ENCODE measurements at places on chromosomes 11 and 22.
A peak's percentile ranks its signal among the peaks of the same experiment; 100 is the strongest.

- DNase-seq: no peak
Observed at GRCh38 chr11:61061081-61061826, 41.0 kb upstream of the CD5 start.

DNA sequence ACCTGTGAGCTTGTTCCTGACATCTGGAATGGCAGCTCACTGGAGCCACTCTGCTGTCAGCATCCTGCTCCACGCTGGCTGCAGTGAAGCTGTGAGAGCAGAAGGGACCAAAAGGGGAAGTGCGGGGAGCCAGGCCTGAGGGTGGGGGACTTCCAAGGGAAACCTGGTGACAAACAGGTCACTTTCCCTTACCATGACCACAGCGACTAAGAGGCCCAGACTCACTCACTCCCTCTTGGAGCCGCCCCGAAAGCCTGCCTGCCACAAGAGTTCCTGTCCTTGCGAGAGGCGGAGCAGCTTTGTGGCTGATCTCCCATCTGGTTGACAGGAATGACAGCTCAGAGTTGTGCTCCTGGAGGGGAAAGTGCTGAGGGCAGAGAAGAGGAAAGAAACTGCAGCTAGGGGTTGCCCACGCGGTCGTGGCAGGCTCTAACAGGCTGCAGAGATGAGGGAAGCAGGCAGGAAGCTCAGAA is 183.8 kb upstream of the NTM start:
- DNase-seq: no peak

DNA sequence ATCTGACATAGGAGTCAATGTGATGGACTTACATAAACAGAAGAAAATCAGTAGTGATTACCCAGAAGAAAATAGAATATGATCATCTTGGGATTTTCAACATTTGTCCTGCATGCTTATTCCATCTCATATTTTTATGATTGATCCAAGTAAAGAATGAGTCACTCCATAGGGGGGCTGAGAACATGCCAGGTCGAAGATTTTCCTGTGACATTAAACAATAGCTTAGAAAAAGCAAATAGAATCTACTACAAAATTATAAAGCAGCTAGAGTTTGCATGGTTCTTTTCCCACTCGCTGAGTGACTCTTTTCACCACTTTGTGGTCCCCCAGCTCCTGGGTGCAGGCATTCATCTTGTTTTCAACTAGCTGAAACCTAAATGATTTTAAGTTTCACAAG is 56.3 kb downstream of the DDI1 start:
- no peak for DNase-seq

GRCh38 chr22:32539631-32540421 is 65.2 kb downstream of the FBXO7 start:
- DNase-seq: no peak

DNA sequence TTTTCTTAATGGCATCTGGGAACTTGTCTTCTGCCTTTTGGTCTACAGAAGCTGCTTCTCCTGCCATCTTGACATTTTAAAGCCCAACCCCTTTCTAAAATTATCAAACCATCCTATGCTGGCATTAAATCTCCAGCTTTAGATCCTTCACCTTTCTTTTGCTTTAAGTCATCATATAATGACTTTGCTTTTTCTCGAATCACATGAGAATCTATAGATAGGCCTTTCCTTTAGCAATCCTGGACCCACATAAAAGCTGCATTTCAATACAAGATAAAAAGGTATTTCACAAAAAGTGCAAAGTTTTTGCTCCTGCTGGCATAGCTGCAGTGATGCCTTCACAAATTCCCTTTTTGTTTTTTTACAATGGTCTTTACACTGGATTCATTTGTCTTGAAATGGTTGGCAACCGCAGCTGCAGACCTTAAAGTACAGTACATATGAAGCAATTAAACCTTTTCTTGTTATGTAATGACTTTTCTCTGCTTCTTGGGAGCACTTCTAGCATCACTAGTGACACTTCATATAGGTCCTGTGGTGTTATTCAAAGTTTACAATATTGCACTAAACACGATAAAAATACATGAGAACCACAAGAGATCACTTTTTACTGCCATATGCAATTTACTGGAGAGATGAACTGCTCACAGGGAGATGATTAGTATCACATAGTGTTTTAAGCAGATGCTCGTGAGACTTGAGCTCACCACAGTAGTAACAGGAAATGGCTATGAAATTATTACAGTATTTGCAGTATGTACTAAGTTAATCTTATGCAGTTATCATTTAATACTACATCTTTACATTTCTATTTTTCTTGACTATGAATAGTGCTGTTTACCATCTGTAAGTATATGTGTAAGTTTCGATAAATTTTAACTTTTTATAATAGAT is 41.6 kb downstream of the ACER3 start:
- DNase-seq: no peak

DNA sequence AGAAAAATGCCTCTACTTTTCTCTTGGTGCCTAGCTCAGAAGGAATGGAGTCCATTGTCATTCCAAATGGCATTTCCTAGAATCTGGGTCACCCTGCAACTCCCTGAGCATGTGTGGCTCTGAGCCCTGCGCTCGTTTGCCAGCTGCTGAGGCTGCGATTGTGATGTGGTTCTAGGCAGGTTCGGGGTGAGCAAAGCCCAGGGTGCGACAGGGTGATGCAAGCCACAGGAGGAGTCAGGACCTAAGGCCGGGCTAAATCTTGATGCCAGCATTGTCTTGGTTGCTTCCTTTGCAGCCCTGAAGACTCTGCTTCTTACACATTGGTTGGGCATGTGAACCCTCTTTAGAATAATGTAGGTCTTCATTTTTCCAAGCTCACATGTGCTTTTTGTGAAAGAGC is 131.0 kb downstream of the MORC2 start:
- DNase-seq: no peak

DNA sequence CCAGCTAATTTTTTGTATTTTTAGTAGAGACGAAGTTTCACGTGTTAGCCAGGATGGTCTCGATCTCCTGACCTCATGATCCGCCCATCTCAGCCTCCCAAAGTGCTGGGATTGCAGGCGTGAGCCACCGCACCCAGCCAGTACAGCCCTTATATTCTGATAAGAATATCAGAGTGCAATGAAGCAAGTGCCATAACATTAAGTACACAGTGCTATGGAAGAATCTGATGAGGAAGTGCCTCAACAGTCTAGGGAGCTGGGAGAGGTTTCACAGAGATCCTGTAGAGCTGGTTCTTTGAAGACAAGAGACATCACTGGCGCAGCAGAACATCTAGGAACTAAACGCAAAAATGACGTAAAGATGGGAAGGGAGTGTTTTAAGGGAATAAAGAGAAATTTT is 2.1 kb downstream of the RTCB start:
- DNase-seq: no peak

DNA sequence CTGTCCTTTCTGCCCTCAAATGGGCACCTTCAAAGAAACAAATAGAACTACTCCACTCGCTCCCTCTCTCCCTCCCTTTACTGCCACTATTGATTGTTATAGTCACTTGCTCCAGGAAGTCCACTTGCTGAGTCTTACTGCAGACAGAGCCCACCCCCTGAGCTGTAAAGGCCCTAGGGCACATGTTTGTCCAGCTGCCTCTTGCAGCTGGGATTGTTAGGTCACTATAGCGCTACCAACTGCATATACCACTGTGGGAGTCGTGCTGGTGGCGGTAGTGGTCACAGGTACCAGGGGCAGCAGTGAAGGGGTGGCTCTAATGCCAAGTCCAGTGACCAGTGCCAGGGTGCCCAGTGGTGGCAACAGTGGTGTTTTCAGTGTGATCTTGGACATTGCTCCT is 4.4 kb upstream of the SREBF2 start:
- DNase-seq: no peak

DNA sequence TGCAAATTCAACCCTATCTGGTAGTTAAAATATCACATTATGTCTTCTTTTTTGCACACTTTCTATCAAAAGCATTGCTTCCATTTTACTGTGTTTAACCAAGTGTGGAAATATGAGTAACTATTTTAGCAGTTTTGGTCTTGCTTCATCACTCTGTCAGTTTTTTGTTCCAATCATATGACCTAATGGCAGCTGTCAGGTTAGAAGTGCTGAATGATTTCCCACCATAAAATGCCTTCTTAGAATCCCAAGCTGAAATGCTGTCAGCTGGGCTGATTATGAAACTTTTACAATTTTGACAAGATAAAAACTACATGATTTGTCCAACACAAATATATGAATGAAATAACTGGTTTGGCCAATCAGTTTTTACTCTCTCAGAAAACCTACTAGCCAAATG is 1654.6 kb upstream of the RAG2 start:
- no peak for DNase-seq

GRCh38 chr11:15730995-15731385 is 616.3 kb downstream of the INSC start:
- no peak for DNase-seq

DNA sequence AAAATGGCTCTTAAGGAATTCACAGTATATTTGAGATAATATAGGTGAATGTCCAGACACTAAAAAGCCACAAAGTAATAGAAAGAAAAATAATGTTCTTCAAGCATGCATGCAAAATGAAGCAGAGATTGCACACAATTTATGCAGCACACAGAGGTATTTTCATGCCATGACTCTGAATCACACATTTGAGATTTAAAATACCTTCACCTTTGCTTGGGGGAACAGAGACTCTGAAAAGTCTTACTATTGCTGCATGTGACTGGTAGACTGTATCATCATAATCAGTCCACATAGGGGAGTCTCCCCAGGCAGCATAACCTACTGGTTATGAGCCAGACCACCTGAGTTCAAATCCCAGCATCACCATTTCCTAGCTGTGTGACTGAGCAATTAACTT is 96.2 kb downstream of the RCN1 start:
- DNase-seq: no peak

GRCh38 chr11:118430956-118431355 is 5.3 kb upstream of the KMT2A start:
- no peak for DNase-seq

DNA sequence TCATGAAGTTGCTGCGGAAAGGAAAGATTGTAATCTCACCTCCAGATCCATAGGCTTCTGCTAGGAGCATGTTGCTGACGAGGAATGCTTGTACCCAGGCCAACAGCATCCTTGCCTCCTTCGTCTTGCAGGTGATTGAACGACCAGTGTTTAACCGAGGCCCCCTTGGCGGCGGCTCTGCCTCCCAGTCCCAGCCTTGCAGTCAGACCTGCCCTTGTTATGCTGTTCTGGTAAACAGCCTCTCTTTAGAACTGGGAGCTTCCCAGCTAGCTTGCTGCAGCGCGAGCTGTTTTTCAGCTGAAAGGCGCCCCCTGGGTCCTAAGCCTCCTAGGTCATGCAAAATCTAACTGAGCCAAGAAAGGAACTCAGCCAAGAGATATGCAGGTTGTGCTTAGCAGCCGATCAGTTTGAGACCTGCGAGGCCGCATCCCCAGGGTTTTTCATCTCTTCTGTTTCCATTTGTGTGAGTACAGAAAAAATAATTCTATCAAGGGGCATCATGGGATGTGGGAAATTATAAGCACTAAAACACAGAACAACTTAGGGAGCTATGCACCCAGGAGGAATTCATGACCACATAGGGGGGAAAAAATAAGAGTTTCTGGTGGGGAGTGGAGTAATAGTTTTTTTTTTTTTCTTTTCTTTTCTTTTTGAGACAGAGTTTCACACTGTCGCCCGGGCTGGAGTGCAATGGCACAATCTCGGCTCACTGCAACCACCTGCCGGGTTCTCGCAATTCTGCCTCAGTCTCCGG is at the start of gene PIK3IP1:
TSS of gene PIK3IP1 (minus strand) at position 253 of the 754 bp plus-strand sequence. CDS start at position 109, 144 bp downstream.
- peak; percentile 76 for DNase-seq

GRCh38 chr11:128839081-128839480 is 28.0 kb downstream of the KCNJ1 start:
- no peak for DNase-seq

DNA sequence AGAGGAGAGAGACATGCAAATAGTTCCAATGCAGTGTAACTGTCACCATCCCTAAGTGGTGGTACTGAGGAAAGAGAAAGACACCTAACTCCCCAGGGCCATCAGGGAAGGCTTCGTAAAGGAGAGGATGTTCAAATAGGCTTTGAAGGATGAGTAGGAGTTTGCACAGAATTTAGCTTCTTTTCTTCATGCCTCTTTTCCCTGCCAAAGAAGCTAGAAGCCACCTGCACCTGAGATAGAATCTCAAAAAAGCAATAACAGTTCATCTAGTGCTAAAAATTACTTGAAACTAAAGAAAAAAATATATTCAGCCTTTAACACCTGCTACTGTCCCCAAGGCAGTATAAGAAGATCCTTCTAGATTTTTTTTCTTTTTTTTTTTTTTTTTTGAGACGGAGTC is 16.7 kb upstream of the XBP1 start:
- DNase-seq: no peak

DNA sequence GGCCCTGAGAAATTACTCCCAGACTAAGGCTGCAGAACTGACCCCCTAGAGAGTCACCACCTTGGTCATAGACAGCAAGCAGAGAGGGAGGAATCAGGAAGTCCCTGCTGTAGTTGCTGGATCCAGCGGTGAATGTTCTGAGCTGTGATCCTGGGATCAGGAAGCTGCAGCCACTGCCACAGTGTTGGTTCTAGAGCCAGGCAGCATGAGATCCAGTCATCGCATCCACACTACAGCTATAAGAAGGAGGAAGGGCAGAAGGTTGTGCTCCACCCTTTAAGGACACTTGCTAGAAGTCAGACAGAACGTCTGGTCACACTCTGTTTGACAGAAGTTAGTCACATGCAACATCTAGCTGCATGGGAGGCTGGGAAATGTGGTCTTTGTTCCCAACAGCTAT is 104.7 kb upstream of the OR4B1 start:
- no peak for DNase-seq

GRCh38 chr11:134468081-134468668 is 56.1 kb upstream of the B3GAT1 start:
- no peak for DNase-seq

- no peak for DNase-seq
Observed at GRCh38 chr11:26348776-26349175, 16.8 kb downstream of the ANO3 start.

- DNase-seq: no peak
Observed at GRCh38 chr11:34540870-34541269, 27.3 kb upstream of the ELF5 start.

GRCh38 chr11:118114266-118114665 is 27.5 kb upstream of the SMIM35 start:
- DNase-seq: no peak

GRCh38 chr11:2325719-2326118 is 23.9 kb downstream of the TSPAN32 start:
- no peak for DNase-seq

DNA sequence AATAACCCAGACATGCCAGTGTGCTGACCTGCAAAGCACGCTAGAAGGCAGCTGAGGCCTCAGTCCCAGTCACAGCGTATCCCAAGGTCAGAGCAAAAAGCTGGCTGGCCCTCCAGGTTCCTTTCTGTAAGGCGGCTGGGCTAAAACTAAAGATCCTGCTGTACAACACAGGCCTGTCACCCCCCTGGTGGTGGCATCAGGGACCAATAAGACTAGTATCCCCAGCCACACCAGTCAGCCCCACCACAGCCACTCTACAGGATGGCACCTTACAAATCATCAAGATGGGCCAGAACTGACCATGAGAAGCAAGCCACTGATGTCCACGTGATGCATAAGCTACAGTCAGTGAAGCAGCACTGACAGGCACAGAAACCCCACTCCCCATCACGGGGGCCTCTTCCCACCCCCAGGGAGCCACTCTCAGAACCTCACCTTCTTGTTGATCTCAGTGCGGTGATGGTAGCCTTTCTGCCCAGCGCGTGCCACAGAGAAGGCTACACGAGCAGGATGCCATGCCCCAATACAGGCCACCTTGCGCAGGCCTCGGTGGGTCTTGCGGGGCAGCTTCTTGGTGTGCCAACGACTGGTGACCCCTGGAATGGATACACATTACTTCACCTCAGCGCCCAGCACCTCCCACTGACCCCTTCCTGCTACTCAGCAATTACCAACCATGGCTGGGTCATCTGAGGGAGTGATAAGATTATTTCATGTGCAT is 5.0 kb downstream of the RPL3 start:
- DNase-seq: no peak

- DNase-seq: no peak
Observed at GRCh38 chr11:102538932-102539331, 8.4 kb upstream of the MMP7 start.
